ENCODE measurements at places on chromosomes 4 and X. TPM values are rescaled to one million over a fixed set of nuclear protein-coding genes. Genes with fewer than 3 reads are reported as not detected.

SOX3 gene
- total RNA-seq = not detected

UGT8 gene
- 14.9 TPM for total RNA-seq

DNA sequence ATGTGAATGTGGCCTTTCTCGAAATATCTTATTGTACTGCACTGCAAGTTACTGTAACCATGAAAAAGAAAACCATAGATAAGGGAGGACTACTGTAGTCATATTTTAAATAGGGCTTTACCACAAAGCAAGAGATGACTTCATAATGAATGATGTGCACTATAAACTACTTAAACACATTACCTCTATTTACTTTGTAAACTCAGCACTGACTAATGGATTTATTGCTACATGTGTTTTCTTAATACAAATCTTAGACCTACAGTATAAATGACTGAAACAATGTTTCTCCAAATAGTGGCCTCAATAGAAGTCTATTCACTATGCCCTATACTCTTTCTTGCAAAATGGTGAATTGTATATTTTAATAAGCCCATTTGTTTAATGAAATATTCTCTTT, 61.1 kb downstream of the HDX start:
- no peak overlapping the region for H3K27ac ChIP-seq
- H3K27me3 ChIP-seq = no peaks in the 10 kb centered on the region
- no peak for DNase-seq
- no peak overlapping the region for H3K4me3 ChIP-seq
- no peaks in the 10 kb centered on the region for H3K4me1 ChIP-seq

CAPN6 gene
- 5.6 TPM for total RNA-seq

DNA sequence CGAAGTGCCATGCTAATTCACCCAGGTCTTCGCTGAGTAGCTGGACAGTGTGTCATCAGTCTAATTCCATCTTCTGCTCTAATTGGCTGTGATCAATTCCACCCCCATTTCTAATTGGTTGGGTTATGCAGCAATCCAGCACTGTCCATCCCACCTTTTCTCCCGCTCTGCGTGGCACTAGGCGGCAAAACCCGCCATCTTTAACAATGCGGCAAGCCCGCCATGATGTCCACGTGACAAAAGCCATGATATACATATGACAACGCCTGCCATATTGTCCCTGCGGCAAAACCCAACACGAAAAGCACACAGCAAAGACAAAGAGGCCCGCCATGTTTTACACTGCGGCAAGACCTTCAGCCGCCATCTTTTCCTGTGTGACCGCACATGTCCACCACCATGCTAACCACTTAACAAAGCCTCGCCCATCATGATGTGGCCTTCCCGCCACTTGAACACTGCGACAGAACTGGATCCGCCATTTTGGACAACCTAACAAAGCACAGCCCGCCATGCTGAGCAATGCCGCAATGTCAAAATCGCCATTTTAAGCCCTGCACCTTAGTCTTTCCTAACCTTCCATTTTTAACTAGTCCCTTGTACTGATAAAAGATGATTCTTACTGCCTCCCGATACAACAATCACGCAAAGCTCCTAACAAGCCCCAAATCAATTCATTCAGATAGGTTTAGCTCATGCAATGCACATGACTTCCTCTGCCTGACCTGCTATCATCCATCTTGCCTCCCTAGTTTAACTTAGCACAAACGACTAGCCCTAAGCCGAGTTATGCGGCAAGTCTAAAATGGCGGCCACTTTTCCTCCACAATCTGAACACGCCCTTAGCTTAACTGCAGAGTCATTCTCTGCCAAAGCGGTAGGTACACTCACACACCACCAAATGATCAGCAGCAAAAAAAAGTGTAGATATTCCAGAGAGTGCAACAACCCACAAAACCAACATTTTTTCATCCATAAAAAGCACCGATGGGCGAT, 288.3 kb downstream of the CHIC1 start:
- H3K27me3 ChIP-seq = no peaks in the 10 kb centered on the region
- H3K4me3 ChIP-seq = peak overlapping the region; percentile 68
- peak overlapping the region; percentile 75 for H3K27ac ChIP-seq
- H3K36me3 ChIP-seq = no peaks in the 10 kb centered on the region
- no peaks in the 10 kb centered on the region for H3K4me1 ChIP-seq
- DNase-seq = peak; percentile 96

Measured in breast epithelium (tissue), 4 donors.